Stimulated activated CD4-positive, alpha-beta T cell treated with anti-CD3 and anti-CD28 coated beads, TNF-alpha, amount 100 ng/mL, for 24 hours (primary cell): ENCODE measurements at places on chromosomes 13 and 19.

- no peak for DNase-seq
Measured at GRCh38 chr19:3842948-3843347, 25.9 kb downstream of the ZFR2 start.

DNA sequence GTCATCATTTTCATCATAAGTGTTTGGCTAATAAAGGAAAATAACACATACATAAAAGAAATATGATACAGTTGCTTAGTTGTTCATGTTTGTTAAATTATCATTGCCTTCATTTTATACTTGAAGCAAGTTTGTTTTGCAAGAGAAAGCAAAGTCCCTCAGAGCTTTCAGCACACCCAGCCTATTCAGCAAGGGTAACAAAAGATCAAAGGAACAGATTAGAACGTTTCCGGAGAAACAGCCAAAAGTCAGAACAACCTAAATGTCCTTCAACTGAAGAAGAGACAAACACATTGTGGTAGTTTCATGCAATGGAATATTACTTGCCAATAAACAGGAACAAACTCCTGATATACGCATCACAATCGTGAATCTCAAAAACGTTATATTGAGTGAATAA is 380.7 kb downstream of the MZT1 start:
- DNase-seq = no peak

DNA sequence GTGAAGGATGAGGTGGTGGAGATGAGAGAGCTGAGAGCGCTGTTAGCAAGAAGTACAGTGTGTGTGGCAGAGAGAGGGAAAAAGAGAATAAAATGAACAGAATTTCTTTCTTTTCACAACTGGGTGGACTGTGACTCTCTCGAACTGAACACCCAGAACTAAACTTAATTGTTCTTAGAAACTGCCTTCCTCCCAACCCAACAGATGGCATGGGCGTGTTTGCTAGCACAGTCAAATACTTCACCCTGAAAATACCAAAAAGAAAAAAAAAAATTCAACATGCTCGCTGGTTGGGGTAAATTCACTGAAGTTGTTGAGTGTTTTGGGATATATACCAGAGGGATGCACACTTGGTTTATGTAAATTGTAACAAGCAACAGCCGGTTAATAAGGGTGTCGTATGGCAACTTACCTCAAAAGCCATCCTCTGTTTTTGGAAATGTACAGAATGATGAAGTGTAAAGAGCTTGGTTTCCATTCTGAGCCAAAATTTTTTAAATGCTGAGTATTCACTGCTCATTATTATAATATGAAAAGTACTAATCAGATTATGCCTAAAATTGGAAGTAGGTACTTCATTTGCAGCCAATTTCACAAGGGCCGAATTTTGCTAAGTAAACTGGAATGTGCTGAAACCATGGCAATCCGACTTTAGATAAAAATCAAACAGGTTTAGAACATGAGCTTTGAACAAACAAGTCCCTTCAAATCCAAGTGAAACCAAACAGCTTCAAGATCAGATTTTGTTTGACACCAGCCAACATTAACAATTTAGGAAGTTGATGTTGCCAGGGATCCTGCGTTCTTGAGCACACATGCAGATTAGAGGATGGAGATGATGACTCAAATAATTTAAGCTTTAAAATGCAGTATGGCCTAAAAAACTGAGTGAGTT is 115.8 kb downstream of the ZIC5 start:
- no peak for DNase-seq

DNA sequence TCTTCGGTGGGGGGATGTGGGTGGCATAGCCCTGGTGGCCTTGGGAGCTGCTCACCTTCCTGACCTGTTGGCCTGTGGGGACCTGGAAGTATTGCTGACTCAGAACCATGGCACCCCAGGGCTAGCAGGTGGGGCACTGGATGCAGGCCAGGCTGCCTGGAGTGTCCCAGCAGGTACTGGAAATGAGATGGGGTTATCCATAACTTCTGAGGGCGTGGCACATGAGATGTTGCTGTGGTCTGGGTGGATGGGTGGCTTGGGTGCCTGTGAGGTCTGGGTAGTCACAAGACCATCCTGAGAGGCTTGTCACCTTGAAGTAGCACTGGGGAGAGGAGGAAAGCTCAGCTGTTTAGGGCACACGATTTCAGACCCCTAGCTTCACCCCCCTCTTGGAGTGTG is 636 bp upstream of the RNF225 start:
- DNase-seq = no peak

DNA sequence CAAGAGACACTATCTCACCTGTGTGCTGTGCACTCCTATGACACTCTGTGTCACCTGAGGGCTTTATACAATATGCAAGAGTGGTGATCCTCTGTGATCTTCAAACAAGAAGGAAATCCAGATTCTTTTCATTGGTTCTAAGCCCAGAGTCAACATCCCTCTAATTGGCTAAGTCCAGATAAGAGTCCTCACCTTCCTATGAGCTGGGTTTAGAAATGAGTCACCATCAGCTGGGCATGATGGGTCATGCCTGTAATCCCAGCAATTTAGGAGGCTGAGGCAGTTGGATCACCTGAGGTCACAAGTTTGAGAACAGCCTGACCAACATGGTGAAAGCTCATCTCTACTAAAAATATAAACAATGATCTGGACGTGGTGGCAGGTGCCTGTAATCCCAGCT is 144.4 kb downstream of the ZNF675 start:
- no peak for DNase-seq

GRCh38 chr13:48874165-48874564 is 101.5 kb upstream of the FNDC3A start:
- DNase-seq = no peak

GRCh38 chr13:41196011-41196410 is 1.6 kb upstream of the KBTBD7 start:
- DNase-seq = no peak

- DNase-seq = no peak
Measured at GRCh38 chr19:11152318-11153062, 3.1 kb downstream of the SPC24 start.

DNA sequence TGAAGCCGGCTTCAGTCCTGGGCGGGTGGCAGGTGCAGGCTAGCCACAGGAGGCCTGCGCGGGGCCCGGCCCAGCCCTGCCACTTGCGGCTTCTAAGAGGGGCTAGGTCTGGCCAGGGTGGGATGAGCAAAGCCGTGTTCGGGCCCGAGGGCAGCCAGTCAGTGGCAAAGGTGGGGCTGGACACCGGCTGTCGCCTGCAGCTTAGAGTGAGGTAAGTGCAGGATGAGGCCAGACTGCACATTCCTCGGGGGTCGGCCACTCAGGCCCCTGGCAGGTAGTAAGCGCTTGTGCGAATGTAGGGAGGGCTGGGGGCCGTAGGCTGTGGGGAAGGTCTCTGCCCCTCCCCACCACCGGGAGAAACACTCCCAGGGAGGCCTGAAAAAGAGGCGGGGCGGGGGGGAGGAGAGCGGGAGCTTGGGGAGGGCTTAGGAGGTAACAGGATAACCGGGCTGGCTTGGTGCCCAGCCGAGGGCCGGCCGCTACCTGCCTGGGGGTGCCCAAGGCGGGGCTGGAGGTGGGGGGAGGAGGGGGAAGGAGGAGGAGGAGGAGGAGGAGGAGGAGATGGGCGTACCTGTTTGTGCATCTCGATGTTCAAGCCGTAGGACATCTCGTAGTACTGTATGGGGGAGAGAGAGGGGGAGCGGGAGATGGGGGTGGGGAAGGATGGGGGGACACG is 6.4 kb downstream of the TLE5 start:
- DNase-seq = no peak

DNA sequence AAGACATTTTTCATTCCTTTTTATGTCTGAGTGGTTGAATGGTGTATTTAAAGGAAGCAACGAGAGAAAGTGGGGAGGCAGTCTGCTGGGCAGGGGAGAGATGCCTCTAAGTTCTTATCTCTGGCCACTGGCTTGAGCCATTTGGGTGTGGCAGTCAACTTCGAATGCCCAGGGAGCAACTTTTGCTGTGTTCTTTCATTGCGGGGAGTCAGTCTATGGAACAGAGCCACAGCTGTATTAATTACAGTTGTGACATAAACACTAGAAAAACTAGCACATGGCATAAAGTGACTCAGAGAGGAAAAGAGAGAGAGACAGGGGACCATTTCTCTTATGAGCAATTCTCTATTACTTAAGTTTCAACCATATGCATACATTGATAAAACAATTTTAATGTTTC is 40.4 kb upstream of the PDCD5 start:
- no peak for DNase-seq

DNA sequence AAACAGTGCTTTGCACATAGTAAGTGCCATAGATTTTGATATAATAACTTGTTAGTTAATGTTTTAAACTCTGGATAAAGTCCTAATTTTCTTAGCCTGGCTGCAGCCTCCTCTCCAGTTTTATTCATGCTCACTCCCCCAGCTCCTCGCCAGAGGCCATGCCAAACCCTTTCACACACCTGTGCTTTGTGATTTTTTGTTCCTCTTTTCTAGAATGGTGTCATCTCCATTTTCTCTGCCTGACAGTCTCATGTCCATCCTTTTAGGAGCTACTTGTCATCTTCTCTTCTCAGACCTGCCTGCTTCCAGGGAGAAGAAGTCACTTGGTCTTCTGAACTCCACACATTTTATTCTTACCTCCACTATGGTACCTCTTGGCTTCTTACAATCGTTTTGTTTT is 55.8 kb upstream of the SPATA13 start:
- no peak for DNase-seq

DNA sequence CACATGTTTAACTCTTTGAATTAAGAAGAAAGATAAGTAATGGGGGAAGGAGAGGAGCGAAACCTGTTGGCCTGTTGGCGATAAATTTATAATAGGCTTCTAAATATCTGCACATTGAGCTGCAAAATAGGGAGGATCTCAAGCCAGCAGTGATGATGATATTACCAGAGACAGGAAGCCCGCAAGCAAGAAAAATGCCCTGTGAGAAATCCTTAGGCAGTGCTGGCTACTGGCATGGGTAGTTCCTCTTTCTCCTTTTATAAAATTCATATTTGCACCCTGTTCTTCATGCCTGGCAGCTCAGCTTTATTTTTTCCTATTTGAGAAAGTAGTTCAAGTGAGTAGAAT is 858 bp upstream of the USP12 start:
- no peak for DNase-seq

- no peak for DNase-seq
Measured at GRCh38 chr13:72952529-72953141, 106.2 kb upstream of the KLF5 start.

DNA sequence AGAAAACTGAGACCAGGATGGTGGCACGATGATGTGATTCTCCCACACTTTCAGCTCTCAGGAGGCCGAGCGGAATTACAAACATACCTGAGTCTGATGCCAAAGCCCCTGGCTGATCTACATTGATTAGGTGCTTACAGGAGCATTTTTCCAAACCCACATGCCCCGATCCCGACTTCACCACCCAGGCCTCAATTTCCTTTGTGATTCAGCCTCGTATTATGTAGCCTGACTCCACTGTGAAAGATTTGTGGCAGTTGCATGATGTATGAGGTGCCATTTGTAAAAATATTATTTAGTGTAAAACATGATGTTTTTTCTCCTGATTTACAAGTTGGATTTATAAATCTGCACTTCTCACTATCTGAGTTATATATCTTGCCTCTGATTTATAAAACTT is 118.0 kb downstream of the TSHZ3 start:
- DNase-seq = no peak

DNA sequence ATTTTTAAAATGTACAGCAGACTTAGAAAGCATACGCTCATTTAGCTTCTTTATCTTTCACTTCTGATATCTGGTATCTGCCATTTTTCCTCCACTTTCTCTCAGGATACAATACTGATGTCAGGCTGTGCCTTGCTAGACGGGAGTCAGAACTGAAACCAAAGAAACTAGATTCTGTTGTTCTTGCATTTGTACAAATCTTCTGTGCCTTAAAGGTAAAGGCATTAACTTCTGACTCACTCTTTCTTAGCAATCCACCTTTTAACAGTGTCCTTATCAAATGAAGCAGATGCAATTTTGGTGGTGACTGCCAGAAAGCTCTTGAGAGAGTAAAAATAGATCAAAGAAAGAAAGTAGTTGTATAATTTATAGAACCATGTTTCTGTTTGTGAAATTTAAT is 370.4 kb downstream of the PCDH20 start:
- DNase-seq = no peak

DNA sequence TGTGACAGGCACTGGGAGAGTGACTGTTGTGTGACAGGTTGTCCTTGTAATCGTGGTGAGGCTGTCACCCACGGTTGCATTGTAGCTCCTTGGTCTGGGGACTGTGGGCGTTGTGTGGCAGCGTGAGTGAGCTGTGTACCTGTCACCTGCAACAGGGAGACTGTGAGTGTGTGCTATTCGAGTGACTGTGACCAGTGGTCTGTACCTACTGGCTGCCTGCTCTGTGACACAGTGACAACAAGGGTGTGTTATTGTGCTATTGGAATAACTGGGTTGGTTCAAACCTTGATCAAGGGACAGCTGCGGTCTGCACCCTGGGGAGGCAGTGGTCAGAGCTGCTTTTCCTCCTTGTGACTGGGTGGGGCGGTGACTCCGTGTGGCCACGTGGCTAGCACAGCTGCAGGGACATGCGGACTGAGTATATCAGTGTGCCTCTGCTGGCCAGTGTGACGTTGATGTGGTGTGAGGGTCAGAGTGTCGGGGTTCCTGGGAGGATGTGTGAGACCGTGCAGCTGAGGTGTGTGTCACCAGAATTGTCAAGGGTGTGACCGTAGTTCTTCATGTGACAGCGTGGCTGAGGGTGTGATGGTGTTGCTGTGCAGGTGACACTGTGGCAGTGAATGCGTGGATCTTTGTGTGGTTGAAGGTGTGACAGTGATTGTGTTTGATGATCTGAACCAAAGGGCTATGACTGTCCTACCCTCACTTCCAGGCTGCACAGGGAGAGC is 10.1 kb upstream of the NFIX start:
- no peak for DNase-seq

DNA sequence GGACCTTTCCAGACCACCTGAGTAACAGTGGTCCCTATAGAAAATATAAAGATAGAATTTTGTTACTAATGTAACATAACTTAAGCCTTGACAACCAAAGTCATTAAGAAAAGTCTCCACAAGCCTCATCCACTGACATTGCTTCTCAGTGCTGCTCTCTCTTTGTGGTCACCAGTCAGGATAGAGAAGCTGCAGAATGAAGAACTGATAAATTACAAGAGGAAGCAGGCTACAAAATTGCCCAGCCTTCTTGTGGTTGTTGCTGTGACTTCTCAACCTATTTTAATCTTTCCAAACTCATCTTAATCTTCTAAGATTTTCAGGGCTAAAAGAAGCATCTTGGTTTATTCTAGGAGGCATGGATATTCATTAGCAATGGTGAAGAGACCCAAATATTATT is 343.8 kb downstream of the MZT1 start:
- no peak for DNase-seq

- DNase-seq = no peak
Measured at GRCh38 chr13:79226250-79226649, 179.8 kb downstream of the RBM26 start.

- DNase-seq = peak; percentile 93
Measured at GRCh38 chr19:44770550-44771257, 7.0 kb upstream of the CBLC start.

- no peak for DNase-seq
Measured at GRCh38 chr19:41537789-41538188, 38.2 kb upstream of the CEACAM21 start.

GRCh38 chr13:23667750-23668149 is 97.5 kb downstream of the TNFRSF19 start:
- no peak for DNase-seq
